Activated naive CD4-positive, alpha-beta T cell (primary cell): ENCODE measurements at places on chromosomes 2 and 18.

- DNase-seq, result no peak
Observed at GRCh38 chr2:222142027-222142426, 156.8 kb downstream of the PAX3 start.

GRCh38 chr18:62493033-62493862 lies 29.6 kb upstream of the ZCCHC2 start:
- no peak for DNase-seq

- DNase-seq, result no peak
Observed at GRCh38 chr2:233845301-233846060, 8.9 kb downstream of the HJURP start.

DNA sequence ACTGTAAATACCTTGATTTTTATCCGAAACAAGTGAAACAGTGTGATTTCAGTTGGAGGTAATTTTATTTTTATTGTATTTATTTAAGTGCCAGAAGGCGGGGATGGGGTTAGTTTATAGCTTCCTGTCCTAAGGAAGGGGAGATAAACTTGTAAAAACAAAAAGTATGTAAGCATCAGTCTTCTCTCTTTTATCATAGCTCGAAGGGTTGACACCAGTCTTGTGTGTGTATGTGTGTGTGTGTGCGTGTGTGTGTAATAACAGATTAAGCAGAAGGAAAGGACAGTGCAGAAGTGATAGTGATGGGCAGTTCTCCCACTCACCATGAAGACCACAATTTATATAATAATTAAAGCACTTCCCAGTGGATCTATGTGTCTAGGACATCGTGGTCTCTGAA lies 793.3 kb downstream of the PLCL1 start:
- no peak for DNase-seq

DNA sequence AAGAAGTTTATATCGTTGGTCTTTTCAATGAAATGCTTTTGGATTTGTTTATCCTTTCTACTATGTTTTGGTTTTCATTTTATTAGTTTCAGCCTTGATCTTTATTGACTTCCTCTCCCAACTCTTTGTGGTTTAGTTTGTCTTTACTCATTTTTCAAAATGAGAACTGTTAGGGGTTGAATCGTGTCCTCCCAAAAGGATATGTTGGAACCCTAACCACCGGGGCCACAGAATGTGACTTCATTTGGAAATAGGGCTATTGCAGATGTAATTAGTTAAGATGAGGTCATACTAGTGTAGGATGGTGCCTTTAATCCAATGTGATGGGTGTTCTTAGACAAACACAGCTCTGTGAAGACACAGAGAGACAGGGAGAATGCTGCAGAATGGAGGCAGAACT lies 60.4 kb upstream of the IL1R2 start:
- DNase-seq, result no peak
